SHP77 (cell line): ENCODE measurements at places on chromosomes 12 and 14.

GRCh38 chr12:20006871-20007730 is 361.2 kb upstream of the PDE3A start:
- DNase-seq, result no peak

DNA sequence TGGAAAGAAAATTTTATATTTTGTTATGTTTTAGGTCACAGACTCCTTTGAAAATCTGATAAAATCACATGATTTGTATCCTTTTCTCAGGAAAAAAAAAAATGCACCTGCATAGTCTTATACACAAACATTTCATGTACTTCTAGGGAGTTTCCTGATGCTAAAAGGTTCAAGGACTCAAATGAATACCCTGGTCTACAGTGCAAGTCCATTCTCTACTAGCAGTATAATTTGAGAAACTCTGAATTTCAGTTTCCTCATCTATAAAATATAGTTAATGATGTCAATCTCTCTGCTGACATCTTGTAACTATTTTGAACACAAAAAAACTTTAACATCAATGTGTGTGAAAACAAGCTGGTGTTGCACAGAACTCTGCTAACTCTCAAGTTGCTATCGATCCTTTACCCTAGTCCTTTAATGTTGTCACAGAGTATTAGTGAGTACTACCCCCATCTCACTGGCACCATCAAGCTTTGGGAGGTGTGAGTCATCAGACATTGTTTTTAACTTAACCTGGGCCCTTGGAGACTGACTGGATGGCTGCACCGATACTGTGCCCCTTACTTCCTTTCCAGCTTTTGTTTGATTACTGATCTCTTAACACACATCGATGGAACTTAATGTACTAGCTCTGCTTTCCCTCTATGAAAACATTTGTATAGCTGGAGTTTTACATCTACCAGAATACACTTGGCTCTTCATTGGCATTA is 251.9 kb upstream of the SOX5 start:
- no peak for DNase-seq

- no peak for DNase-seq
These were observed 72.8 kb downstream of the PITPNM2 start for GRCh38 chr12:123078120-123078465.

DNA sequence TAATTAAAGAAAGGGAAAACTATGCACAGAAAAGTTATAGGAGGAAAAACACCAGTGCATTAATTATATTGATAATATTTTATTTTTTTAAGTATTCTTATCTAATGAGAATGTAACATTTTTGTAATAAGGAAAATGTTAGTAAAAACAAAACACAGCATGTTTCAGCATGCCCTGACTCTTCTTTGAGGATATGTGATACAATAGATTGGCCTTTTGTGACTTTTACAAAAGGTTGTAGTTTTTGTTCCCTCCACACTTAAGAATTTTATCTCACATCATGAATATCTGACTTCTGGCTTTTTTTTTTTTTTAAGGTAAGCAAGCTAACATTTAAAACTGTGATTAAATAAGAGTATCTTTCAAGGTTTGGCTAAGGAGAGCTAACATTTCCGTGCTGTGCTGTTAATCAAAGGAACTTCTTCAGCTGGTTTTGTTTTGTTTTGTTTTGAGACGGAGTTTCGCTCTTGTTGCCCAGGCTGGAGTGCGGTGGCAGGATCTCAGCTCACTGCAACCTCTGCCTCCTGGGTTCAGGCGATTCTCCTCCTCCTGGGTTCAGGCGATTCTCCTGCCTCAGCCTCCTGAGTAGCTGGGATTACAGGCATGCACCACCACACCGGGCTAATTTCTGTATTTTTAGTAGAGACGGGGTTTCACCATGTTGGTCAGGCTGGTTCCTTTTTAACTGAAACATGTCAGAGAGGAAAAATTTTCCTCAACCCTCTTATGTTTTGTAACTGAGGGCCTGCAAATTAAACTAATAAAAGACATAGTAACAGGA is 30.8 kb upstream of the RESF1 start:
- DNase-seq, result no peak

GRCh38 chr12:62361048-62361447 is 100.8 kb downstream of the USP15 start:
- DNase-seq, result no peak

DNA sequence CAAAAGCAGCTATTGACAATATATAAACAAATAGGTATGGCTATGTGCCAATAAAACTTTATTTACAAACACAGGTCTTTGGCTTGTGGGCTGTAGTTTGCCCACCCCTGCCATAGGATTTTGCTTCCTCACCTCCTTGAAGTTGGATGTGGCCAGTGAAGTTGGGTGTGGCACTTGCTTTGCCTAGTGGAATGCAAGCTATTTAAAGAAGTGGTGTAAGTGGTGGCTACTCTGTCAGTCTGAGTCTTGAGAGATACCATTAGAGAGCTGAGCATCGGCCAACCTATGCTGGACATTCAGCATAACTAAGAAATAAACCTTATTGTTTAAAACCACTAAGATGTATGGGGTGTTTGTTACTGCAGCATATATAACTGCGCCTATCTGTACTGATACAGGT is 321.3 kb downstream of the RGS6 start:
- no peak for DNase-seq

- DNase-seq, result no peak
These were observed 91.5 kb downstream of the ARF6 start for GRCh38 chr14:49984424-49984823.

GRCh38 chr14:64421166-64421565 is 33.0 kb downstream of the MTHFD1 start:
- DNase-seq, result no peak

GRCh38 chr12:99043319-99043914 is 398.3 kb downstream of the APAF1 start:
- DNase-seq, result peak; percentile 27

- DNase-seq, result no peak
These were observed 54.7 kb downstream of the FGD4 start for GRCh38 chr12:32454075-32454474.

DNA sequence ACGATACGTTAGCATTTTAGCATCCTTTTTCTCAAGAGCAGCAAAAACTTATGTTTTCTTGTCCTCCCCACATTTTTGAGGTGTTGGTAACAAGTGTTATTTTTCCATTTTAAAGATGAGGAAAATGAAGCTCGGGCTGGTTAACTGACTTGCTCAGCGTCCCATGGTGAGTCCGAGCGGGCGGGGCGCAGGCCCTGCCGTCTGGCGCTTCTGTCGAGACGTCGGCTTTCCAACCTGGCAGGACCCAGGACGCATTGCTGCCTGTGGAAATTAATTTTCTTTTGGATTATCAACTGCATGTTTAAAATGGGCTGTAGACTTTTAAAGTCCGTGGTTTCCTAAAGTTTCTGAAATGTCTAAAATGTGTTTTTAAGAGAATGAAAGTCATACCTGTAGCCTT is 30.4 kb downstream of the XRCC3 start:
- no peak for DNase-seq

DNA sequence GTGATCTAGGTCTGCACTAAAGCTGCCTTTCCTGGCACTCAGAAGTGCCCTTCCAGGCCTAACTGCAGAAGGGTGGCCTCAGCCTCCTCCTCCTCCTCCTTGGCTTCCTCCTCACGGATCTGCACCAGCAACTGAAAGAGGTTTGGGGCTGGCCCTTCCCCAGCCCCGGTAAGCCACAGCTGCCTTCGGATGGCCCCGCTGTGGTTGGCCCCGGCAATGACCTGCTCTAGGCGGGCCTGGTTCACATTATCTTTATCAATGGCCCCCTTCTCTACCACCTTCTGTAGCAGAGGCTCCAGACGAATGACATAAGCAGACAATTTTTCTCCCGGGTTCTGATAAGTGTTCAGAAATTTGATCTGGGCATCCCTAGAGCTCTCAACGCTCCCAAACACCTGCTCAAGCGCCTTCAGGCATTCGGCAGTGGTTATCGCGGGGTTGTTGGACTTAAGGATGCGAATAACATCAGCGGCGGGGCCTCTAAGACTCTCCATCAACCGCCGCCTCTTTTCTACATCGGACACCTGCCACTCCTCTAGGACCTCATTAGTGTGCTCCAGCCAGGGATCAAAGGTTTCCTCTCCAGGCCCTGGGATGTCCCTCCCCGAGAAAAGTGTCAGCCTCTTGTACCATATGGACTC is 1.5 kb downstream of the PNMA1 start:
- DNase-seq, result peak; percentile 28

DNA sequence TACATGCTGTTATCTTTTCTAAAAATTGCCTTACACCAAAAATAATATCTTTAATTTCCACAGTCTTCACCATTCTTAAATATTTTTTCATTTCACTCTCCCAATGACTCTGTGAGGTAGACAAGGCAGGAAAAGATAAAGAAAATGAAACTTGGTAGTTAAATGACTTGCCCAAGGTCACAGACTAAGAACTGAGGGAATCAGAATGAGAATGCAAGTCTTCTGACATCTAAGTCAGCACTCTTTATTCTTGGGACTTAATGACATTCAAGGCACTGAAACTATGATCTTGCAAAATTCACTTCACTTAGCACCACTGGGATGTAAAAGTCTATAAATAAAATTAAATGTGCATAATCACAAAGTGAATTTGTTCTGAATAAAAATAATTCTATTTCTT is 104.5 kb downstream of the SLC2A13 start:
- DNase-seq, result no peak

DNA sequence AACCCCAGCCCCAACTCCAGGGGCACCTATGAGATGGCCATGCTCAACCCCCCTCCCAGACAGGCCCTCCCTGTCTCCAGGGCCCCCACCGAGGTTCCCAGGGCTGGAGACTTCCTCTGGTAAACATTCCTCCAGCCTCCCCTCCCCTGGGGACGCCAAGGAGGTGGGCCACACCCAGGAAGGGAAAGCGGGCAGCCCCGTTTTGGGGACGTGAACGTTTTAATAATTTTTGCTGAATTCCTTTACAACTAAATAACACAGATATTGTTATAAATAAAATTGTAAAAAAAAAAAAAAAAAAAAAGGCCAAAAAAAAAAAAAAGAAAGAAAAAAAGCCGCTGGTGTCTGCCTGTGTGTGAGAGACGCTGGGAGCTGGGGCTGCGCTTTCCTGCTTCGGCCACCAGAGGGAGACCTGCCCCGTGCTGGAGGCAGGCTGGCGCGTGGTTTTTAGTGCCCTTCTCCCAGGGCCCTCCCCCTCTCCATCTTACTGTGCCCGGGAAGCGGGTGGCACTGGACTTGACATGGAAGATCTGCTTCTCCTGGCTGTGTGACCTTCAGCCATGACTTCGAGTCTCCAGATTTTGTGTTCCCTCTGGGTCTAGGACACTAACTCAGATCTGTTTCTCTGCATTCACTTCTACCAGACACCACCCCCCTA is 3.4 kb upstream of the NXPH4 start:
- DNase-seq, result peak; percentile 71

- DNase-seq, result peak; percentile 34
These were observed 105.2 kb upstream of the ATF7IP start for GRCh38 chr12:14260011-14260993.

DNA sequence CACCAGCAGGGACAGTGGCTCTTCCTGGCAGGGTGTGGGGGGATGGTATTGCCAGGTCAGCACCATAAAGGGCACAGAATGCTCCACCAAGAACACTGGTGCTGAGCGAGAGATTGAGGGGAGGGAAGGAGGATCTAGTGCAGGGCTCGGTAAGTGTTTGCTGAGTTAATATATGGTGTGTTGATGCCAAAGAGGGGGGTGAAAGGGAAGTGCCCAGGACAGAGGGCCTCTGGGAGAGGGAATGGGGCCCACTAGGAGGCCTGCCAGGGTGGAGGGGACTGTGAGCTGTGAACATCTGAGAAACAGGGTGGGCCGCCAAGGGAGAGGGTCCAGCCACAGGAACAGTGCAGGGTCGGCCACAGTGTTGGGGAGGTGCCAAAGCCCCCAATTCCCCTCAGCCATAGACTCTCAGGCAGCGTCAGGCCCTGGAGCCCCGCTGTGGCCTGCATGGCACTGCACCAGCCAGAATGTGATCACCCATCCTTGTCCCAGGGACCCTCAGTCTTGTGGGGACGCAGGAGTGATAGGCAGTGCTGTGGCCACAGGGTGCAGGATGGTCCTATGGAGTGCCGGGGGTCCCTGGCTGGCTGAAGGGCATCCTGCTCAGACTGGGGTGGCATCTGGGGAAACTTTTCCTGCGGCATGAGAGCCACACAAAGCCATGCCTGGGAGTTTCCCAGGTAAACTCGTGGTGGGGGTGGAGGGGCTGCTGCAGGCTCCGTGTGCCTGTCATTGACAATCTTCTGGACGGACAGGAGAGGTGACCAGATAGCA is 11.9 kb downstream of the RIN3 start:
- no peak for DNase-seq

DNA sequence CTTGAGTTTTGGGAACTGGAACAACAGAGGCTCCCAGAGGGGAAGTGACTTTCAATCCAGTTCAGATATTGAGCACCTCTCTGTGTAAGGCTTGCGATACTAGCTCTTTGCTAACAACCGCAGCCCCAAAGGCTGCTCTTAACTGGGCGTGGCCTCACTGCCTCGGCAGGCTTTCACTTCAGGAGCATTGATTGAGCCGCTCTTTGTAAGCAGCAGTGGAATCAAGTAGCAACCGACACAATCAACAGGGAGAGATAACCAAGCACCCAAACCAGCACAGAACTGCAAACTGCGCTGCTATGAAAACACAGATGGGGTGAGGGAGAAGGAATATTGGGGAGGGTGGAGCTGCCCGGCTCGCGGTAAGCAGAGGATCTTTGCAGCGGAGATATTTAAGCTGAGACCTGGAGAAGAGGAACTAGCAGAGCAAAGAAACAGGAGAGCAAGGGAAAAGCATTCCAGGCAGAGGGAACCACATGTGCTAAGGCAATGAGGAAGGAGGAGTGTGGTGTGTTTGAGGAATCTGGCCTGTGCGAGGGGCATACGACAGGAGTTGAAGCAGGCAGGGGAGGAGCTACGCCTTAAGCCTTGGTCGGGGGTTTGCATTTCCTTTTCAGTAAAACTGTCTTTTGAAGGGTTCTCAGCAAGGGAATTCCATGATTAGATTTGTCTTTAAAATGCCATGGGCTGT is 17.3 kb upstream of the YY1 start:
- peak; percentile 12 for DNase-seq

DNA sequence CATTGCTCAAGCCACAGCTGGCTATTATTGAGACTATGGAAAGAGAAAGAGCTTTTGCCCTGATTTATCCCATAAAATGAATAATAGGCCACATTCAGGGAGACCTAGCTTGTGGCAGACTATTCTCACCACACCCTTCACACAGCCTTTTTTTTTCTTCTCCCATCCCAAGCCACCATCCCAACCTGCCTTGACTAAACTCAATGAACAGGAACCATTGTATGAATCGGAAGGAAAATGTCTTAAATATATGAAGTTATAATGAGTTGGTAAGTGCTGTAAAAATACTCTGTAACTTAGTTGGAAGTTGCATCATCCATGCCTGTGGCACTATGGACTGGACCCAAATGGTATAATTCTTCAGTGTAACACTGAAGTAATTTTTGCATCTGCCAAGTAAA is 338.4 kb downstream of the RAD51B start:
- DNase-seq, result no peak
